ENCODE measurements at places on chromosomes 12 and 14.

GRCh38 chr12:7444076-7444475 lies at the start of gene CD163L1:
CD163L1 (minus strand) TSS chr12:7444153; CDS start chr12:7444127, 26 bp downstream.
- no peak within 1 kb of the TSS for H3K27ac ChIP-seq
- no peaks in the 10 kb centered on the region for H3K36me3 ChIP-seq
- no peaks in the 10 kb centered on the region for H3K4me1 ChIP-seq
- DNase-seq = no peak

- no peaks in the 10 kb centered on the region for H3K27me3 ChIP-seq
- DNase-seq = no peak
- no peaks in the 10 kb centered on the region for H3K36me3 ChIP-seq
- H3K27ac ChIP-seq = no peak overlapping the region
- H3K4me1 ChIP-seq = no peaks in the 10 kb centered on the region
Measured at GRCh38 chr12:74111688-74112360, 425.8 kb upstream of the ATXN7L3B start.

DNA sequence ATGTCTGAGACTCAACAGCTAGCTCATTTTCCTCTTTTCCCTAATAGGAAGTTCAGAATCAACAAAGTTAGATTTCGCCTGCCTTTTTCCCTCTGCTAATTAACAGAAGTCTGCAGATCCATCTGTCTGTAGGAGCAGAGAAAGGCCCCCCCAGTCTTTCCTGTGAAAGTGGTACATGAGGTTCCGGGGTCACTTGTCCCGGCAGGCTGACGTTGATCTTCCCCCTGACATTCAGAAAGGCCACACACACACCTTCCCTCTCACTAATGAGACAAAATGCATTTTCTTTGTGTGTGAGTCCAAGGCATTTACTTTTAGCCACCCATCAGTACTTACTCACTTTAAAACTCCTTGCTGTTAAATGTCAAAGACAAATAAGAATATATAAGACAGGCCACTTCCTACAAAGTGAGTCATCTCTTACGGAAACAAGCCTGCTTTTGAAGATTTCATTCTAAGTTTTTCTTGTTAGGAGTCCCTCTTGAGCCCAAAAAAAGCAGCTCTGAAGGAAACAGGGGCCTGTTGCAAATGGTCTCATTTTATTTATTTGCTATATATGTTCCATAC lies 138.7 kb downstream of the TTC7B start:
- H3K4me3 ChIP-seq = no peak overlapping the region
- no peaks in the 10 kb centered on the region for H3K36me3 ChIP-seq
- no peaks in the 10 kb centered on the region for H3K4me1 ChIP-seq
- DNase-seq = no peak

GRCh38 chr14:99231161-99231849 lies 40.7 kb downstream of the BCL11B start:
- no peaks in the 10 kb centered on the region for H3K36me3 ChIP-seq
- H3K4me1 ChIP-seq = no peaks in the 10 kb centered on the region
- H3K4me3 ChIP-seq = no peak overlapping the region
- no peak overlapping the region for H3K27ac ChIP-seq
- H3K27me3 ChIP-seq = no peaks in the 10 kb centered on the region

GRCh38 chr12:31832740-31833729 lies 104.2 kb upstream of the AMN1 start:
- no peak for DNase-seq
- H3K4me3 ChIP-seq = no peak overlapping the region
- no peaks in the 10 kb centered on the region for H3K36me3 ChIP-seq
- H3K4me1 ChIP-seq = no peaks in the 10 kb centered on the region

GRCh38 chr14:60355768-60356167 lies 106.7 kb downstream of the PPM1A start:
- H3K4me1 ChIP-seq = no peaks in the 10 kb centered on the region
- H3K36me3 ChIP-seq = no peaks in the 10 kb centered on the region
- no peaks in the 10 kb centered on the region for H3K27me3 ChIP-seq
- H3K4me3 ChIP-seq = no peak overlapping the region
- H3K27ac ChIP-seq = no peak overlapping the region

DNA sequence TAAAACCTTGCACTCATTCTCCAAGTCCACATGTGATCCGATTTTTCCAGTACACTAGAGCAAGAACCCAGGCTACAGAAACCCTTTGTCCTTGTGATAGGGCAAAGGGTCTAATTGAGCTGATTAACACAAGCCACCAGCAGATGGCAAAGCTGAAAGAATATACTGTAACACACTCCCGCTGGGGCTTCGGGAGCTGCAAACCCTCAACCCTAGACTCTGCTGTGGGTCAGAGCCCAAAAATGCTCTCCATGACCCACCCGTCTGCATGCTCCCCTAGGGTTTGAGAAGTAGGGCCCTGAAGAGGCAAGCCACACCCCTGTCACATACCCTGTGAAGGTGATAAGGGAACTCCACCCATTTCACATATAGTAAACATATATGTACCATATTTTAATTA lies 33.6 kb upstream of the PCNX1 start:
- no peak for DNase-seq
- peaks cover 1% of the 10 kb centered on the region for H3K27me3 ChIP-seq
- H3K4me3 ChIP-seq = no peak overlapping the region
- no peaks in the 10 kb centered on the region for H3K4me1 ChIP-seq
- no peak overlapping the region for H3K27ac ChIP-seq

GRCh38 chr14:63460680-63461369 lies 82.4 kb downstream of the PPP2R5E start:
- no peak overlapping the region for H3K27ac ChIP-seq
- no peaks in the 10 kb centered on the region for H3K36me3 ChIP-seq
- H3K4me3 ChIP-seq = no peak overlapping the region
- H3K27me3 ChIP-seq = no peaks in the 10 kb centered on the region

DNA sequence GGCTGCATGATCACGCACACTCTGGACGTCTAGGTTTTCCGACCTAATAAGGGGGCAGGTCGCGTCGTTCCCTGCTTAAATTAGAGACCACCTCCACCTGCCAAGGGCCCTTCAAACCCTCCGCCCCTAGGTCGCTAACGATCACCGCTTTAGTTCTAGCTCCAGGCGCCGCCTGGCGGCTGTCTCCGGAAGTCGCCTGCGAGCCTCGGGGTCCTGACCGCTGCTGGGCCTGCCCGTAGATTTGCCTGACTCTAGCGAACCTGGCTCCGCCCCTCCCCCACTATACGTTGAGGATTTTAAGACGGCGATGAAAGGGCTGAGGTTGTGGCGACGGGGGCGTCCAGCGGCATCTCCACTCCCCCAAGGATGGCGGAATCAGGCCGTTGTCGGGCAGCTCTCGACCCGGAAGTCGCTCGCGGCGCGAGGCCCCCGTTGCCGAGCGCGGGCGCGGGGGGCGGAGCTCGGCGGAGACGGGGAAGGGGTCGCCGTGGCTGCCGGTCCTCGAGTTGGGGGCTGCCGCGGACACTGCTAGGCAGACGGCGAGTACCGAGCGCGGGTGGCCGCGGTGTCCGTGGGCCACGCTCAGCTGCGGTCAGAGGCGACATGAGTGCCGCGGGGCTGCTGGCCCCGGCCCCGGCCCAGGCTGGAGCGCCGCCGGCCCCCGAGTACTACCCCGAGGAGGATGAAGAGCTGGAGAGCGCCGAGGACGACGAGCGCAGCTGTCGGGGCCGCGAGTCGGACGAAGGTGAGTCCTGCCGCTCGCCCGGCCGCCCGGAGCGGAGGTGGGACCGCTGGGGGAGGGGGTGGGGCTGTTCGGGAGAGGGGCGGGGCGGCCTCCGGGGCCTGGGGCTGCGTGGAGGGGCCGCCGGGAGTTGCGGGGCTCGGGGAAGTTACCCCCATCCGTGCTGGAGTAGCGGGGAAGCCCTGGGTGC lies at the start of gene SUDS3:
Gene SUDS3, plus strand, starts transcription at position 467 of the 932 bp plus-strand sequence. Its CDS starts 137 bp downstream, at position 604.
- peak within 1 kb of the TSS; percentile 35 for H3K27ac ChIP-seq
- no peaks in the 10 kb centered on the region for H3K4me1 ChIP-seq
- H3K36me3 ChIP-seq = peaks cover 3% of the 10 kb centered on the region
- H3K4me3 ChIP-seq = peak within 1 kb of the TSS; percentile 99
- peak; percentile 98 for DNase-seq
- H3K27me3 ChIP-seq = no peaks in the 10 kb centered on the region

- no peak for DNase-seq
- no peaks in the 10 kb centered on the region for H3K36me3 ChIP-seq
- H3K27ac ChIP-seq = no peak overlapping the region
- H3K4me1 ChIP-seq = no peaks in the 10 kb centered on the region
Measured at GRCh38 chr12:24770821-24771220, 178.1 kb downstream of the BCAT1 start.

All from aorta (tissue), 5 donors.